CMK (cell line): ENCODE measurements at places on chromosomes 6 and 20.

DNA sequence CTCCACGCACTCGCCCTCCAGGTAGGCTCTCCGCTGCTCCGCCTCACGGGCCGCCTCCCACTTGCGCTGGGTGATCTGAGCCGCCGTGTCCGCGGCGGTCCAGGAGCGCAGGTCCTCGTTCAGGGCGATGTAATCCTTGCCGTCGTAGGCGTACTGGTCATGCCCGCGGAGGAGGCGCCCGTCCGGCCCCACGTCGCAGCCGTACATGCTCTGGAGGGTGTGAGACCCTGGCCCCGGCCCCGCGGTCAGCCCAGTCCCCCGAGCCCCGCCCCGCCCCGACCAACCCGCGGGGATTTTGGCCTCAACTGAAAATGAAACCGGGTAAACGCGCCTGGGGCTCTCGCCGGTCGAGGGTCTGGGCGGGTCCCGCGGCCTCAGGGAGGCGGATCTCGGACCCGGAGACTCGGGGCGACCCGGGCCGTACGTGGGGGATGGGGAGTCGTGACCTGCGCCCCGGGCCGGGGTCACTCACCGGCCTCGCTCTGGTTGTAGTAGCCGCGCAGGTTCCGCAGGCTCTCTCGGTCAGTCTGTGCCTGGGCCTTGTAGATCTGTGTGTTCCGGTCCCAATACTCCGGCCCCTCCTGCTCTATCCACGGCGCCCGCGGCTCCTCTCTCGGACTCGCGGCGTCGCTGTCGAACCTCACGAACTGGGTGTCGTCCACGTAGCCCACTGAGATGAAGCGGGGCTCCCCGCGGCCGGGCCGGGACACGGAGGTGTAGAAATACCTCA, 598 bp downstream of the HLA-B start:
- DNase-seq = no peak

- DNase-seq = no peak
Observed at GRCh38 chr6:137711972-137712371, 155.1 kb upstream of the TNFAIP3 start.

- DNase-seq = peak; percentile 72
Observed at GRCh38 chr6:52995913-52996645, 995 bp upstream of the GSTA4 start.

DNA sequence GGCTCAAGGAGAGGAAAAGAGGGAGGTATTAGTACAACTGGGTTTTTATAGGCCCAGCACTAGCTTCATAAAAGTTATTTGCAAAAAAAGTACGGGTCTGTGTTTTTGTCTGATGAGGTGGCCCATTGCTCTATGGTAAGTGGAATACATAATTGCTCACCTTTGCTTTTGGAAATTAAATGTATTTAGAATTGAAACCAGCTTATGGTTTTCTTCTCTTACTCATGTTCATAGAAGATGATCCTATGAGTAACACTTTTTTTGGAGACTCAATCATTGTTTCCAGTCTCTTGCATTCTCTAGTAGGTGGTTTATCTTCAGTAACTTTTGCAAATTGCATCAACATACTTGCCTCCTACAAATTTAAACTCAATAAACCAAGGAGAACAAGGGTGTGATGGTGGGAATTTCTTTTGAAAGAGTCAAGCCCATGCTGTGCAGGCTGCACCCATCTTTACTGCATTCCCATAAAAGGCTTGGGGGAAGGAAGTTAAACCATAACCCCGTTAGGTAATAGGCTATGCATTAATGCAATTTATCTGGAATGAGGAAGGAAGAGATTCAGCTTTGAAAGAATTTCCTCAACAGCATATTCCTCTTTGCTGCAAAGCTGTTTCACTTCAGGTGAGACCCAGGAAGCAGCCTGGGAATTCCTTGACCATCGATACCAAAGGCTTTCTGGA, 48.5 kb upstream of the EDN1 start:
- no peak for DNase-seq

- no peak for DNase-seq
Observed at GRCh38 chr6:37122861-37123260, 47.1 kb upstream of the PIM1 start.

DNA sequence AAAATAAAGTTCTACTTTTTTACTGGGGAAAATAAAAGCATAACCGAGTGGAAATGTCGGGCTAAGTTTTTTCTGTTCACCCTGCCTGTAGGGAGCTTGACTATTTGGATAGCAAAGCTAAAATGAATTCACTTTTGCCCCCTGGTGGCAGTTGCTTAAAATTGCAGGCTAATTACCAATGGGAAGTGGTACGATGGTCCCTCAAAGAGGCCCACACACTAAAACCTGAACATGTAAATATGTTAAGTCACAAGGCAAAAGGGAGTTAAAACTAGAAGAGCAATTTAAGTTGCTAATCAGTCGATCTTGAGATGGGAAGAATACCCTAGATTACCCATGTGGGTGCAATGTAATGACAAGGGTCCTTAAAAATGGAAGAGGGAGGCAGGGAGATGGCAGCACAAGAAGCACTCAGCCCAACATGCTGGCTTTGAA, 916 bp upstream of the SUN5 start:
- peak; percentile 49 for DNase-seq

- no peak for DNase-seq
Observed at GRCh38 chr20:36501367-36502006, 39.8 kb upstream of the MYL9 start.

- no peak for DNase-seq
Observed at GRCh38 chr6:34281702-34282334, 33.0 kb upstream of the SMIM29 start.

DNA sequence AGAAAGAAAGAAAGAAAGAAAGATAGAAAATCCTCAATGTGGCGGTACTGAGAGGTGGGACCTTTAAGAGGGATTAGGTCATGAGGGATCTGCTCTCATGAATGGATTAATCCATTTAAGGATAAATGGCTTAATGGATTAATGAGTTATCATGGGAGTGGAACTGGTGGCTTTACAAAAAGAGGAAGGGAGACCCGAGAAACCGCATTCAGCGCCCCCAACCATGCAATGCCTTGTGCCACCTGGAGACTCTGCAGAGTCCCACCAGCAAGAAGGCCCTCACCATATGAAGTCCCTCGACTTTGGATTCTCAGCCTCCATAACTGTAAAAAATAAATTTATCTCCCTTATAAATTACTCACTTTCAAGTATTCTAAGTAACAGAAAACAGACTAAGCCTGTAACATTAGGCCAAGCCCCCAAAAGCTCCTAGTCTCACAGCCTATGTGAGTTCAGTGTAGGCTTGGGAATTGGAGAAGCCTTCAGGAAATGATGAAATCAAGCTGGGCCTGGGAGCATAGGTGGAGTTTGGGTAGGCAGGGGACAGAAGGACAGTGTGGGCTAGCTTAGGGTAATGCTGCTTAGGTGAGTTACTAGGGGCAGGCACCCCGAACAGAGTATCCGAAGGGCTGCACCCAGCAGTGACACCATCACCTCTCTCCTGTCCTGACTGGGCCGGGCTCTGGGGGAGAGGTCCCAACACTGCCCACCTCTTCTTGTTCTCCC, 36.2 kb upstream of the RNF24 start:
- DNase-seq = no peak

DNA sequence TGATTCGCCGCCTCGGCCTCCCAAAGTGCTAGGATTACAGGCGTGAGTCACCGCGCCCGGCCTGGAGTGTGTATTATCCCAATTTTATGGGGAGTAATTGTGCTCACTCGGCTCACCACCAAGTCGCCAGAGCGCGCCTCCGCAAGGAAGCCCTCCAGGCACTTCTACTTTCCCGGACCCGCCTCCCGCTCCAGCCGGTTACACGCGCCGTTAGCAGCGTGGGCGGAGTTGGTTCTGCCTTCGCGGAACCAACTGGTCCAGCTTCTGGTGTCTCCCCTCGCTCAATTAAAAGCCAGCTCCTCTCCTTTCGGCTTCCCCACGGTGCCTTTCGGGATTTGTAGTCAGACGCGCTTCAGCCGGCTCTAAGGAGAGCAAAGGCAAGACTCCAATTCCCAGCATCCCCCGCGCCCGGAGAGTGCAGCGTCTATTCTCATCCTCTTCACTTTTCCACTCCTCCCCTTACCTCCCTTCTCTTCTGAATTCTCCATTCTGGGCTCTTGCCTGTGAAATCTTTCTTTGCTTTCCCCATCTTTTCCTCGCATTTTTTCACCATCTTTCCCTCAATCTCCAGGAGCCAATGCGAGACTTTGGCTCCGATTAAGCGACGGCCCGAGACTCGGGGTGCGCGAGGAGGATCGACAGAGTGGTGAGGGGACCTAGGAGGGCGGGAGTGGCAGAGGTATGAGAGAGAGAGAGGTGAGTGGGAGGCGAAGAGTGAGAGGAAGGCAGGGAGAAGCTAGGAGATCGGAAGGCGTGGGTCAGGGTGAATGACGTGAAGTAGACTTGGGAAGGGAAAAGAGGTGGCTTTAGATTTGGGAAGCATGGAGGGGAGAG, at the start of gene GTF2H4:
GTF2H4 (plus strand) TSS at position 450 of the 834 bp plus-strand sequence.
- peak; percentile 90 for DNase-seq

- DNase-seq = no peak
Observed at GRCh38 chr6:18022398-18023231, 35.2 kb upstream of the KIF13A start.

DNA sequence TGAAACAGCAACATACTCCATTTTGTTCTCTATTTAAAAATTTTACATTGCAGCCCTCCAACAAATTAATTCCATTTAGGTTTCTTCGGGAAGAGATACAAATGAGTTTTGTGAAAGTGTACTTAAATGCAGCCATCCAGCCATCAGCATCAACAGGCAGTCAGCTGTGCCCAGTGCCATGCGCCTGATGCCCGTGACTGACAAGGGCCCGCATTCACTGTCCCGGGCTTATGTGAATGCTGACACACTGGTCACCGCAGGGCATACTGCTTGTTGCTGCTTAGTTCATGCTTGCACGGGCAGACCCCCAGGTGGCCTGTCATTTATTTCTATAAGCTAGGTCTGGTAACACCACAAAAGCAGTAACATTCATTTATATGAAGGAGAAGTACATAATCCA, 224.9 kb upstream of the QKI start:
- DNase-seq = no peak

- peak; percentile 58 for DNase-seq
Observed at GRCh38 chr20:31968291-31969126, 558 bp downstream of the XKR7 start.

- no peak for DNase-seq
Observed at GRCh38 chr6:160129881-160130615, 8.4 kb downstream of the SLC22A1 start.

GRCh38 chr6:109768485-109768884, 77.4 kb downstream of the FIG4 start:
- DNase-seq = no peak
